PC-9 (cell line): ENCODE measurements at places on chromosomes 12 and 14. TPM values are rescaled to one million over a fixed set of nuclear protein-coding genes. Genes with fewer than 3 reads are reported as not detected.

The IL22 gene
- total RNA-seq = not detected in 2 replicates

The TAS2R20 gene
- total RNA-seq = 1.8 and 2.6 TPM in 2 replicates

The KRT75 gene
- not detected in 2 replicates for total RNA-seq

The VSX2 gene
- total RNA-seq = not detected in 2 replicates

The TEAD4 gene
- 47.7 and 56.0 TPM in 2 replicates for total RNA-seq

The KLHDC1 gene
- 1.2 and 3.8 TPM in 2 replicates for total RNA-seq

The PLEKHG7 gene
- total RNA-seq = not detected in 2 replicates

The MYF5 gene
- total RNA-seq = not detected in 2 replicates

The POTEG gene
- not detected in 2 replicates for total RNA-seq

The CDH24 gene
- 16.4 and 18.8 TPM in 2 replicates for total RNA-seq

The DIO2 gene
- total RNA-seq = 35.0 and 48.2 TPM in 2 replicates

The DTX1 gene
- total RNA-seq = 0.13 and 0.25 TPM in 2 replicates

The FBRSL1 gene
- total RNA-seq = 59.5 and 76.1 TPM in 2 replicates

The MDGA2 gene
- total RNA-seq = not detected in 2 replicates

The CNTN1 gene
- 0.37 and 0.45 TPM in 2 replicates for total RNA-seq

The RD3L gene
- total RNA-seq = not detected in 2 replicates
